ENCODE measurements at places on chromosomes 5 and 9. TPM values are rescaled to one million over a fixed set of nuclear protein-coding genes. Genes with fewer than 3 reads are reported as not detected.

Gene ELAVL2
- 4.6 TPM for polyA plus RNA-seq

Gene DBH
- polyA plus RNA-seq, result 0.60 TPM

Gene RLN2
- polyA plus RNA-seq, result 3.6 TPM

Gene SHOC1
- 1.5 TPM for polyA plus RNA-seq

Gene KIF12
- 160 TPM for polyA plus RNA-seq
